ENCODE measurements at places on chromosomes 1 and 21. TPM values are rescaled to one million over a fixed set of nuclear protein-coding genes. Genes with fewer than 3 reads are reported as not detected.

The PTGER3 gene
- 1.2 TPM for total RNA-seq

The ETV3 gene
- total RNA-seq, result 26.6 TPM

The S1PR1 gene
- 3.5 TPM for total RNA-seq

The RIMS3 gene
- total RNA-seq, result 21.0 TPM

The KDF1 gene
- 16.9 TPM for total RNA-seq

The PDPN gene
- 182 TPM for total RNA-seq

The IQGAP3 gene
- total RNA-seq, result 22.3 TPM

The RXRG gene
- total RNA-seq, result not detected

The TTC34 gene
- 0.50 TPM for total RNA-seq

The FLG gene
- total RNA-seq, result not detected

The SLC35F3 gene
- total RNA-seq, result 0.78 TPM

The CENPF gene
- 170 TPM for total RNA-seq

The CLCC1 gene
- 20.6 TPM for total RNA-seq

The ATAD3A gene
- 64.7 TPM for total RNA-seq

The TMEM39B gene
- 25.3 TPM for total RNA-seq

The TNFRSF9 gene
- not detected for total RNA-seq

The TSSK3 gene
- 1.5 TPM for total RNA-seq

The SEMA6C gene
- 17.5 TPM for total RNA-seq

The RNF207 gene
- 3.9 TPM for total RNA-seq

The S100A9 gene
- not detected for total RNA-seq

The TSTD1 gene
- 60.9 TPM for total RNA-seq

The FASLG gene
- total RNA-seq, result not detected

The ZFP69B gene
- total RNA-seq, result 8.2 TPM

The EPHA8 gene
- 4.0 TPM for total RNA-seq

The CAPN9 gene
- 0.22 TPM for total RNA-seq

The TCHHL1 gene
- not detected for total RNA-seq

The SERTAD4 gene
- total RNA-seq, result 3.2 TPM

The HTR6 gene
- total RNA-seq, result 0.69 TPM

The LCE6A gene
- total RNA-seq, result not detected

The FCGR1A gene
- not detected for total RNA-seq

The LRRC8B gene
- 29.2 TPM for total RNA-seq

The LRRC39 gene
- total RNA-seq, result 0.39 TPM

Data from H1 (cell line).